Stimulated activated CD8-positive, alpha-beta memory T cell treated with anti-CD3 and anti-CD28 coated beads, Interleukin-15, amount 100 ng/mL, for 48 hours (primary cell): ENCODE measurements at places on chromosomes 4 and X.

DNA sequence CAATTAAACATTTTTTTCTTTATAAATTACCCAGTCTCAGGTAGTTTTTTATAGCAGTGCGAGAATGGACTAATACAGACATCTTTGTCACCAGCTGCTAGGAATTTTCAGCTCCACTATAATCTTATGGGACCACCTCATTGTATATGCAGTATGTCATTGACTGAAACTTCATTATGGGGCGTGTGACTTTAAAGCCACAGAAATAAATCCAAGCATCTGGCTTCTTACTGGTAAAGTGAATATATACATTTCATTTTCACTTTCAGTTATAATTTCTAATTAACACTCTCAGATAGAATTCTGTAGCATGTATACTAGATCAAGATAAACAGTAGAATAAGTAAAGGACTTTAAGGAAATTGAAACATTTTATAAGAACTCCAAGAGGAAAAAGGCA lies 21.9 kb downstream of the IL15 start:
- DNase-seq, result no peak

DNA sequence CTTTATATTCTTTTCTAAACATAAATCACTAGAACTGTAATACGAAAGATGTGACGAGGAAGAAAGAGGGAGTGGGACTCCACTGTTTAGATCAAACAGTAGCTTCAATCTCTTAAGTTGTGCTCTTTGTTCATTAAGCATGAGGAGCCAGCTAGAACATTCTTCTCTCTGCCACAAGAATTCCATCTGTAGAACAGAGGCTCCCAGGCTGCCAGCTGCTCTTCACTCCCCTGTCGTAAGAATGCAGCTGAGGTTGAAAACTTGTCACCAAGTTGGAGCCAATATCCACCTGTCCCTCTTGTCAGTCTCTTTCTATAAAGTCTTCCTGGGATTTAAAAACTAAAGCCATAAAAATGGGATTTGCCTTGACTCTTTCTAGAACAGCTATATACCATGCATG lies 65.0 kb upstream of the SEC24B start:
- DNase-seq, result no peak

DNA sequence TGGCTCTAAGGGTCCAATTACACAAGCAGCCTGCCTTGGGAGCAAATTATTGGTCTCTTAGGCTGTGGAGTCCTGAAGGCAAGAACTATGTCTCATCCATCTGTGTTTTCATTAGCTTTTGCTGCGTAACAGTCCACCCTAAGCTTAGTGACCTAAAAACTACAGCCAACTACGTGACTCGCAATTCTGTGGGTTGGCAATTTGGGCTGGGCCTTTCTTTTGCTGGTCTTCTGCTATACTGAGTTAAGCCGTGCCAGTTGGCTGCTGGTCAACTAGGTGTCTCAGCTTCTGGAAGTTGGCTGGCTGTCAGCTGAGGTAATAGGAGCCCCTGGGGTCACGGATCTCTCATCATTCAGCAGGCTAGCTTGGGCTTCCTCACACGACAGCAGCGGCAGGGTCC lies 205.6 kb upstream of the S100G start:
- no peak for DNase-seq

DNA sequence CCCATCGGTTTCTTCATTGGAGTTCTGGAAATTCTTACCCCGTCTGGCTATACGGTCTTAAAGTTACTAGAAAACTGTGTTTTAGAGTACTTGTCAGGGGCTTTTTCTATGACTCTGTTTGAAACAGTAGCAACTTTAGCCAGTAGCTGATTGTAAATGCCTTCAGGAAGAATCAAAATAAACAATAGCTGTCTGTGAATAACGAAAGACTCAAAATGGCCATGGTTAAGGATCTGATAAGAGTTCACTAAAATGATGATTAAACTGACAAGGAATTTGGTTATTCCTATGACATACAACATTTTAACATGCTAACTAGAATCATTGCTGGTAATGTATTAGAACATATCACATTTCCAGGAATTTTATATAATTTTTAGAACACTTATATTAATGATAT lies 191.0 kb downstream of the EVC2 start:
- DNase-seq, result no peak

GRCh38 chrX:88883200-88883599 lies 136.2 kb downstream of the CPXCR1 start:
- no peak for DNase-seq
